NCI-H1105 treated with DMSO at 0.1 percent for 48 hours (cell line): ENCODE measurements at places on chromosomes 12 and 14.
A peak's percentile ranks its signal among the peaks of the same experiment; 100 is the strongest.

DNA sequence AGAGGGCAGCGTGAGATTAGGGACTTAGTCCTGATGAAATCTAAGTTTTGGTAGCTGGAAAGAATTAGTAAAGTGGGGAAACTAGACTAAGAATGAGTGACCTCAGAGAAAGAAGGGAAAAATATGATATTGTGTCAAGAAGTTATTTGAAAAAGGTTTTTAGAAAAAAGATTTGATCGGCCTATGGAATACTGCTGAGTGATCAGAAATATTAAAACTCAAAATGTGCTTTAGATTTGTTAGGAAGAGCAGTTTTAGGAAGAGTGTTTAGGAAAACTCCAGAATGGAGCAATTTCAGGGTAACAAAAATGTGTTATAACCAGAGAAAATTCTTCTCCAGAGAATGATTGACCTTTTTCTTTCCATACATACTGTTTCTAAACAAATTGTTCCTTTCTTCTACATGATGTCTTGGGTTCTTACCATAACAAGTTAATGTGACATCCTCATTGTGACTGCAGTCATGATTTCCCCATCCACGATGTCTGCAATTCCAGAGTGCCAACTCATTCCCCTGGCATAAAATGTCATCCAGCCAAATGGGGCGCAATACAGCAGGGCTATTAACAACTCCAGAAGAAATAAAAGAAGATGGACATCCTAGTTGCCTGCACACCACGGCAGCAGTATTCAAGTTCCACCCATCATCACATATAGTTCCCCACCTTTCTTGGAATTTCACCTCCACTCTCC is 11.8 kb downstream of the CD163L1 start:
- no peak for DNase-seq

GRCh38 chr12:117098361-117099217 is 627 bp downstream of the TESC start:
- no peak for DNase-seq

- no peak for DNase-seq
These were observed 17.6 kb downstream of the NINJ2 start for GRCh38 chr12:645563-646071.

DNA sequence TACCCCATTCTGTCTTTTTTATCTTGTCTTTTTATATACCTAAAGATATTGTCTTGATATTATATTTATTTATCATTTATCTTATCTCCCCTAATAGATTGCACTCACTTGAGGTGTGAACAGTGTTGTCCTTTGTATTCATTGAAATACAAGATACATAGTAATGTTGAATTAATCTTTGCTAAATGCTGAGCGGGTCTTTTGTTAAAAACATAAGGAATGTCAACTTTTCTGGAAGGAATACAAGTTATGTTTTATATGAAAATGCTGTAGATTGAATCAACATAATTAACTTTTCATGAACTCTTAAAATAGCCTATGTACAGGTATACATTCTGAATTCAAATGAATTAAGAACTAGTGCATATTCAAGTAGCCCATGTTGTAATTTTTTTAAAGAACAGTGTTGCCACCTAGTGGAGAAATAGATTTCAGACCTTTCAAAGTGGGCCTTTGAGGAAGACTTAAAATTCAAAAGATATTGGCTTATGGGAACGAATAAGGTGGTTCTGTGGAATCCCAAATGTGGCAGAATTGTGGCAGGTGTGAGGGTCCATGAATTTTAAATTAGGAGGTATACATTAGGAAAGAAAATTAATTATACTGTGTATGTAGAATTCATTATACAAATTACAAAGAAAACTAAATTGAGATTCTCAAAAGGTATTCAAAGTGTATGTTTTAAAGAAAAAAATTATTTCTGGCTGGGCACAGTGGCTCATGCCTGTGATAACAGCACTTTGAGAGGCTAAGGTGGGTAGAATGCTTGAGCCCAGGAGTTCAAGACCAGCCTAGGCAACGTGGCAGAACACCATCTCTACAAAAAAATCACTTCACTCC is 19.1 kb downstream of the BBOF1 start:
- peak; percentile 72 for DNase-seq

DNA sequence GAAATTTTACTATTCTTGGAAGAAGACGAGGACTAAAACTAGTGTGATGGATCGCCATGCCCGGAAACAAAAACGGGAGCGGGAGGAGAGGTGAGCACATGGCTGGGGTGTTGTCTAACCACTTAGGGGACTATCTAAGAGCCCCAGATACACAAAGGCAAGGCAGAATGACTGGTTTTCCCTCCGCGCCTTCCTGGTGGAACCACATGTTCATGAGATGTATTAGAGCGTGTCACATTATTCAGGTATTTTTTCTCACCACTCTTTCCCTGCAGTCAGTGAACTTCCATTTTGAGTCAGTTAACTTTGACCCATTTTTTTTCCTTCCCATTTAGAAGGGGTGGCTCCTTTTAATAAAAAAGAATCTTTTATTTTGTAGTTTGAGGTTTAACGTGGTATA is 68.8 kb upstream of the TRAF3 start:
- no peak for DNase-seq
